ENCODE measurements at places on chromosomes 5 and 9.

- no peak for DNase-seq
Measured at GRCh38 chr9:128568470-128569078, 16.2 kb downstream of the SPTAN1 start.

GRCh38 chr9:95363051-95363841 is 45.7 kb upstream of the FANCC start:
- DNase-seq = no peak

GRCh38 chr5:91341154-91341553 is 42.0 kb downstream of the ARRDC3 start:
- no peak for DNase-seq

DNA sequence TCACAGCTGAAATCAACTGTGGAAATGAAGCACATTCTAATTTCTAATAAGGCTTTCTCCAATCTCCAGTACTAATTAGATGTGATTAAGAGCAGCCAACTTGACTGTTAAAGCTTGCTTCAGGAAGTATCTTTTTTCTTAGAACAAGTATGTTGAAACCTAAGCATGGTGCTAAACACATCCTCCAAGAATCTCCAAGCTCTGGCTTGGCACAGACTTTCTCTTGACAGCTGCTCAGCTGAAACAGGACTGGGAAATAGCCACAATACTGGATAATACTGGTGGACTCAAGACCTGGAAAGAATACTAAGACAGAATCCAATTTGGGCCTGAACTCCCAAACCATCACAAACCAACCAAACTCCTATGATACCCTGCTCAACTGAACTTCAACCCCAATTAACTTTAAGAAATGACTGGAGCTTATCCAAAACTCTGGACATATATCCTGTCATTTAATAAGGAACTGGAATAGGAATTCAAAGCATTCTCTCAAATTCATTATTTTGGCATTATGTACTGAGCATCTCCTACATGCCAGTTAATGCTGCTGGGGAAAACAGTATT is 16.2 kb downstream of the PRKAA1 start:
- no peak for DNase-seq

GRCh38 chr5:41219658-41220269 is 6.4 kb upstream of the C6 start:
- DNase-seq = no peak

- DNase-seq = no peak
Measured at GRCh38 chr9:17630531-17630949, 51.7 kb downstream of the SH3GL2 start.

GRCh38 chr5:138662599-138662998 is 87.4 kb upstream of the HSPA9 start:
- no peak for DNase-seq

GRCh38 chr9:122168356-122168755 is 8.6 kb downstream of the MORN5 start:
- no peak for DNase-seq

GRCh38 chr9:105072476-105072875 is 144.5 kb upstream of the ABCA1 start:
- no peak for DNase-seq

- DNase-seq = no peak
Measured at GRCh38 chr9:13166996-13167395, 112.5 kb downstream of the MPDZ start.

DNA sequence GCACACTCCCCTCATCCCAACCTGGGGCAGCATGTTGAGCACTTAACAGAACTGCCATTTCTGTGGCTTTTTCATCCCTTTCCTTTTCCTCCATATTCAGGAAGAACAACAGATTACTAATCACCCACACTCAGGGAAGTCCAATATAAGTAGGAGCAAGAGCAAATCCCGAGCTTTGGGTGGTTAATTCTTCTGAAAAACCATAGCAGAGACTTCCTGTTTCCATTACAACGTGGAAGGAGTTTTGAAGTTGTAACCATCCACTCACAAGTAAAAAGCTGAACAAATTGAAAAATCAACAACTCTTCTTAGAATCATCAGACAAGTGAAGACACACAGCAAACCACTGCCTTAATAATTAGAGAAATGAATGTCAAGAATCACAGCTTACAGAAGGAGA is 8.2 kb downstream of the CTSL start:
- no peak for DNase-seq

DNA sequence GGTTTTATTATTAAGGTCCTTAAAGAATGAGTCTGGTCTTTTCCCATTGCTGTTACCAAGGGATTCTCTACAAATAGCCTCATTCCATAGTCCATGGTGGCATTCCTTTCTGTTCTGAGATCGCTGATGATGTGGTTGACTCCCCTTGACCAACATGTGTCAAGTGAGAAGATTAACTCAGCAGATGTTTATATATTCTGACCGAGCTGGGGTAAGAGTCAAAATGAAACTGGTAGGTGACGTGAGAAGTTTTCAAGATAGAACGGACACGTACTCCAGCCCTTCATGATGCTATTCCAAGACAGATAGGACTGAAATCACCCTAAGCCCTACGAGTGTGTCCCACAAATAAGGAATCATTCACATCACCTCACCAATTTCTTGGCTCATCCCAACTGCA is 155.5 kb upstream of the WWC1 start:
- no peak for DNase-seq

DNA sequence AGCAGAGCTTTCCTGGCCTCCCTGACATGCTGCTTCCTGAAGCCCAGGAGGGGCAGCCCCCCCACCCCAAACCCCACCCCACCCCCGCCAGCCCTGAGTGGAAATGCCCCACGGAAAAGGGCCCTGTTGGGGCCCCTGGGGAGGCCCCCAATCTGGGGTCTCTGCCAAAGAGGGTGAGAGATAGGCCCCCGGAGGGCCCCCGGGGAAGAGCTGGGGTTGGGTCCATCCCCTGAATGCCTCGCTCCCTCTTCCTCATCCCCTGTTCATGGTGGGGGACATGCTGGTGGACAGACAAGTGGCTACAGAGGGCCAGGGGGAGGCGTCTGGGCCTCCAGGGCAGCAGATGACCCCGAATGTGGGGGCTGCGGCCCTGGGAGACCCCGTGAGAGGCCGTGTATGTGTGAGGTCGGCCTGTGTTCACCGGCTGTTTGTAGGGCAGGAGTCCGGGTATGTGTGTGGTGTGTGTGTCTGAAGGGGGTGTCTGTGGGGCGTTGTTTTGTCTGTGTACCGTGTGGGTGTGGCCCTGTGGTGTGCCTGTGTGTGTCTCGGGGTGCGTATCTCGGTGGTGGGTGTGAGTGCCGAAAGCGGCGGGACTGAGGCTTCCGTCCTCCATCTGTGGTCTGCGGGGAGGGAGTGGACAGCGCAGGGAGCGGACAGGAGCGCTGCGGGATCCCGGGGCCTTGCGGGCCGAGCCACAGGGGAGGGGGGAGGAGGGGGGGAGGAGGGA is 11.3 kb downstream of the C9orf50 start:
- no peak for DNase-seq

DNA sequence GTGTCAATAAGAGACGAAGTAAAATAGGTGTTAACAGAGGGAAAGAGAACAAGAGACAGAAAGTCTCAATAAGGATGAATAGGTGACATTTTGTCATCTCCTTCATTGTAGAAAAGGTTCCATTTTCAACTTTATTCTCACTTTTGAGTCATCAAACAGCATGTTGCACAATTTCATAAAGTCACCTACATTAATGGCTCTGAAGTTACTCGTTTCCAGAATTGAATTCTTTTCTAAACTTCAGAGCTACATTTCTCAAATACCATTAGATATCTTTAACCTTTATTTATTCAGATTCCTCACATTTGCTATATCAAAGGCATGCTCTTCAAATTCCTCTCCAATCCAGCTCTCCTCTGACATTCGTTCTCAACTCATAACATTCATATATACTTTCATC is 13.1 kb downstream of the ADAMTS6 start:
- no peak for DNase-seq

DNA sequence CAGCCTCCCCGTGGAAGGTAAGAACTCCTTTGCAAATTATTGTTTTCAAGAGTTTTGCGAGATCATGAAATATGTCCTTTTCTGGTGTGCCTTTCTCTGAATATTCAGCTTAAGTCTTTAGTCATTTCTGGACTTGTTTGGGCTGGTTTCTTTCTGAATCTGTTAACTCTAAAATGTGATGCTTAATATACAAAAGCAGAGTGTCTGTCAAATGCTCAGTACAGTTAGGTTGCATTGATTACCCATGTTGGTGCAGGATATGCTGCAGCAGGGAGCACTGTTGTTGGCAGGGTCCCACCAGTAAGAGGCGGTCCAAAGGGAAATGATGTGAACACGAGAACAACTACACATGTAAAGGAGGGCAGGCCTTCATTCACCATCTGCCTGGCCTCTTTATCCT is 47.7 kb downstream of the SPTAN1 start:
- DNase-seq = no peak

DNA sequence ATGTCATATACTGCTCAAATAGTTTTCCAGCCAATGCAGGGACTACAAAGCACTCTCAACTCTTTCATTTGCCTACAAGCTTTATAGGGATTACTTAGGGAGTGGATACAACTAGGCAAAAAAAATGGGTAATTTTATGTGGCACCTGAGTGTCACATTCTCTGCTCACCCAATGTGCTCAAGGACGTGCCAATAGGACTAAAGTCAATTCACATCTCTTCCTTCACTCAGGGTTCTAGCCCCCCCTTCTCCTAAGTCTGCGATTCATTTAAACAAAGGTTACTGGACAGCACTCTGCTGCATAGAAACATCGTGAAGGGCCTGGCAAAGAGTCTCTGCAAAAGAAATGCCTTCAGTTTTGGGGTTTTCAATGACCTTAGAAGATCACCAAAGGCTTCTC is 142.3 kb downstream of the TSSK1B start:
- DNase-seq = no peak

- no peak for DNase-seq
Measured at GRCh38 chr5:52626312-52626711, 161.4 kb upstream of the ITGA1 start.

DNA sequence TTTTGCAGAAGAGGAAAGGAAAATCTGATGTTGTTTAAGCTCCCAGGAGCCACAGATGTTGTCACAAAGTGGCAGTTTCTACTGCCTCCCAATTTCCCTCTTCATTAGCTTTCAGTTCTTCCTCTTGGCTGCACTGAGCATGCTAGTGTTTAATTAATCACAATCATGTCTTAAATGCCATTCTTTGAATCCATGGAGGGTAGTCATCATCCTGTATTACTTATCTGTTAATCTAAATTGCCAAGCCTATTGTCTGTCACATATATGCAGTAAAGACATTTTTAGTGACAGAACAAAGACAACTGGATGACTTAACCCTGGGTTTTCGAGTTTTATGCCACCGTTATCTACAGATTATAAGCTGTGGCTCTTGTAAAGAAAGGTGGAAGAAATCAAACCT is 14.7 kb downstream of the KLHL9 start:
- no peak for DNase-seq

DNA sequence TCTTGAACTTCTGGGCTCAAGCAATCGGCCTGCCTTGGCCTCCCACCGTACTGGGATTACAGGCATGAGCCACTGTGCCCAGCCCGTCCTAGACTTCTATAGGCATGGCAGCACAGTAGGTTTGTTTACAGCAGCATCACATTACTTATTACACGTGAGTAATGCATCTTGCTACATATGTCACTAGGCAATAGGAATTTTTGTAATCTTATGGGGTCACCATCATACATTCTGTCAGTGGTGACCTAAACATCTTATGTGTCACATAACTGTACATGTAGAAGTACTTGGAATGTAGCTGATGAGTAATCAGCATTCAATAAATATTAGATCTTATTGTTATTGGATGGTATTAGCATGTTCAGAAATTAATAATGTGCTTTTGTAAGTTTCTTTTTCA is 22.9 kb upstream of the ABCA1 start:
- DNase-seq = no peak

DNA sequence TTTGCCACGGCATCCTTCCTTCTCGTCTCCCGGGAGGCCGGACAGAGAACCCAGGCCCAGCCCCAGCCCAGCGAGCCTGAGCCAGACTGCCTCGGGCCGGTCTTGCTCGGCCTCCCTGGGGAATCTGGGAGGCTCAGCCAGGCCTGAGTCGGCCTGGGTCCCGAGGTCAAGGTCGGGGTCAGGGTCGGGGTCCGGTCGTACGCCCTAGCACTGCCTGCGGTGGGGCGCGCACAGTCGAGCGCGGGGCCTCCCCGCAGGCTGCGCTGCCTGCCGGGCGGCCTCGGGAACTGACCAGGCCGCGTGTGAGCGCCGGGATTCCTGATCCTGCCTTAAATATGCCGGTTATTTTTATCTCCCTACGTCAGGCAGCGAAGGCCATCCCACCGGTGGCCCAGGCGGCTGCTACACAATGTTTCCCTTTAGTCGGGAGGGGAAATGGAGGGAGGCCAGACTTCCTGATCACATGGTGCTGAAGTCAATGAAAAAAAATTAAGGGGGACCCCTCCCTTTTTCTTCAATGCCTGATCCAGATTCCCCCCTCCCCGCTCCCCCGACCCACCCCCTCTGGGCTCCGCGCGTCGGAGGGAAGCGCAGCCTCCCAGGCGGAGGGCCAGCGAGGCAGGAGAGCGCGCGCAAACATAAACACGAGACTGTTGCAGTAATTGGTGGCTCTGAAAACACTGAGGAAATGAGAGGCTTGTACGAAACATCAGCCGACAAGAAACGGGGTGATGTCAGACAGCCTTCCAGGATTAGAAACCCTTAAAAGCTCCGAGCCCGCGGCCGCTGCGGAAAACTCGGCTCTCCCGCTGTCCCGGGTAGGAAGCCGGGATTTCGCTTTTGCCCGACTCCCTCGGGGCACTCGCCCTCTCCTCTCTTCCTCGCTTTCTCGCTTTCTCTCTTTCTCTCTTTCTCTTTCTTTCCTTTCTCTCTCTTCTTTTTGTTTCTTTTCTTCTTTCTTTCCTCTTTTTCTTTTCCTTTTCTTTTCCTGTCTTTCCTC is 148.2 kb upstream of the KLF4 start:
- DNase-seq = peak; percentile 68

GRCh38 chr9:70995511-70995910 is 125.9 kb downstream of the TRPM3 start:
- DNase-seq = no peak

DNA sequence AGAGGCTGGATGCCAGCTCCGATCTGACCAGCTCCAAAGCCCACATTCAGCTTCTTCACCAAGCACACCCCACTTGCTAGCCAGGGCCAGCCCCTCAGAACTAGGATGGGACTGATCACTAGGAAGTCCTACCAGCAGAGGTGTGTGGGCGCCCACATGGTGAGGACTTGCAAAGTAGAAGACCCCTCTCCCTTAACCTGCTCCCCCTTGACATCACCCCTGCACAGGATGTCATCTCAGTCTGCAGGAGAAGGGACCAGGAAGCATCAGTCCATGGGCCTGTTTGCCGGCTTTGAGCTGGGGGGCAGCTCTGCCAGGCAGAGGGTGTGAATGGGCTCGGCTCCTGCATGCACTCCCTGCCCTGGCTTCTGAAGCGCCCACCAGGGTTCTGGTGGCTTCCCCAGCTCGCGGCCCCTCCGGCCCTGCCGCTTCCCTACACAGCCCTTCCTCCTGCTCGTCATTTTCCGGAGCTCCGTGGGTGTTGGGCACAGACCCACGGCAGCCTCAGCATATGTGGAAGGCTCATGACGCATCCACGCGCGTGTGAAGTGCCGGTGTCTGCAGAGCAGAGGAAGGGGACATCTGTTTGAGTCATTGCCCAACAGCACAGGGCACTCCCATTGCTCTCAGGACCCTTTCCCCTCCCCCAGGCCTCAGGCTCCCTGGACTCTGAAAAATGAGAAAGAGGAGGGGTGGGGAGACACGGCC is 3.7 kb upstream of the FAM78A start:
- DNase-seq = no peak

- DNase-seq = no peak
Measured at GRCh38 chr9:134420974-134421432, 94.7 kb downstream of the RXRA start.

GRCh38 chr5:163360656-163361055 is 76.7 kb upstream of the CCNG1 start:
- DNase-seq = no peak

- no peak for DNase-seq
Measured at GRCh38 chr5:91598216-91598615, 215.1 kb upstream of the ARRDC3 start.
